NCI-H774 (cell line): ENCODE measurements at places on chromosomes 13 and 19.

- DNase-seq = no peak
Measured at GRCh38 chr13:31649766-31650165, 89.6 kb upstream of the RXFP2 start.

- no peak for DNase-seq
Measured at GRCh38 chr13:108220041-108220440, 1.8 kb downstream of the ABHD13 start.

DNA sequence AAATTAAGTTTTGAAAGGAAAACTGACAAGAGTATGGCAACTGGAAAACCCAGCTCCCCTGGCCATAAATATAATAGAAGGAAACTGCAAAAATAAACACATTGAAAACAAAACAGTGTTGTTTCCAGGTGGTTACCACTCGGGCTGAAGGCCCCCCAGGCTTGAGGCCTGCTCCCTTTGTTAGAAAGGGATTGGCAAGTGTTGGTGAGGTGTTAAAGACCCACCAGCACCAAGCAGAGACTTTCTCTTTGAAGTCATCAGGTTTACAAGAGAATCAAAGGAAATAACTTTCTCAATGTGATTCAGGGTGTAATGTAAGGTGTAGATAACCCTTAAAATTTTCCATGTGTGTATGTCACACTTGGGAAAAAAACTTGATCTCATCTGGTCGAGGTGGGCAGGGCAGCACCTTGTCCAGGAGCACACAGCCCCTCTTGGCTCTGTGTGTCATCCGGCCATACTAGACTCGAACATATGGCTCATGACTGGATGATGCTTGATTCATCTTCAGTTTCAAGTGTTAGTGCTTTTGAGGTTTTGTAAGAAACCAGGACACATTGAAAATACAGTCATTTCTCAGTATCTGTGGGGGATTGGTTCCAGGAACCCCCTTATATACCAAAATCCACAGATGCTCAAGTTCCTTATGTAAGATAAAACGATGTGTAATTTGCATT is 7.8 kb downstream of the ACTN4 start:
- no peak for DNase-seq

DNA sequence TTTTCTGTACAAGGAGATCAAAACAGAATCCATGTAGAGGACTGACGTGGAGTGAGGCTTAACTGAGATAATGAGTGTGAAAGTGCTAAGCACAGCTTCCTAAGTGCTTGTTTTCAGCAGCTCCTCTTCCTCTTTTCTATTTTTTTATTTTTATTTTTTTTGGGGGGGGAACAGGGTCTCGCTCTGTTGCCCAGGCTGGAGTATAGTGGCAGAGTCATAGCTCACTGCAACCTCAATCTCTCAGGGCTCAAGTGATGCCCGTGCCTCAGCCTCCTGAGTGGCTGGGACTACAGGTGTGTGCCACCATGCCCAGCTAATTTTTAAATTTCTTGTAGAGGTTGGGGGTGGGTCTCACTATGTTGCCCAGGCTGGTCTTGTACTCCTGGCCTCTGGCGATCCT is 5.6 kb upstream of the FOSB start:
- no peak for DNase-seq

DNA sequence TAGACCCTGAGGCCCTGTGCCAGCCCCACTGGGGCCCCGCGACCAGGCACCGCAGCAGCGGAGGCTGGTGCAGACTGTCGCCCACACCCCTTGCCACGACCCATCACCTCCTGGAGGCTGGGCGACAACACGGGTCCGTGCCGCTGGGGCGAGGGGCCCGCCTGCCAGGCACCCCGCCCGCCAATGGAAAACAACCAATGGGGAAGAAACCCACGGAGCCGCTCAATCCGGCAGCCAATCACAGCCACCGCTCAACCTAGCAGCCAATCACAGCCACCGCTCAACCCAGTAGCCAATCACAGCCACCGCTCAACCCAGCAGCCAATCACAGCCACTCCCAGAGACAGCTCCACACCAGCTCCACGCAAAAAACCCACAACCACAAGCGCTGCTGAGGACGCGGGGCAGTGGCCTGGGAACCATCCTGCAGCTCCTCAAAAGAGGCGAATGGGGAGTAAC is 29.7 kb downstream of the GPX4 start:
- DNase-seq = no peak

DNA sequence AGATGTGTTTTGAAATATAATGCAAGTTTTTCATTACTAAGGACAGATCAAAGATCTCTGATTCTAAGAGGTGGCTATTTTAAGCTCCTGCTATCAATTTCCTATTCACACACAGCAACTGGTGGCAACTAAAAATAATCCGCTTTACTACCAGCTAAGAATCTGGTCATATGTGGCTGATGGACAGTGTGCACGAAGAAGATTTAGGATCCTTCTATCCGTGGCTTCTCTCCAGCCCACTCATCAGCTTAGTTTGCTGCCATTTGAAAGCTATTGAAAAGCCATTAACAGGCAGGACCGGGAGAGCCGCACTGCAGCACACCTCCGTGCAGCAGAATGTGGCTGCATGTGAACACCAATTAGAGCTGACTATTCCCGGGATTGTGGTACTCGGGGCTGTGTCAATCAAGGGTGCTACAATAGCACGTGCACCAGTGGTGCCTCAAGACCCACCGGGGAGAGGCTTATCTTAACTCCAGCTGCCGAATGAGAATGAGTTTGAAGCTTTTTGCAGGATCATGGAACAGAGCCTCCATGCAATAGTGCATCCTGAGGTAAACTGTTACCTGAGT is at the start of gene MYO16:
TSS of gene MYO16 (plus strand) at position 431 of the 572 bp plus-strand sequence. CDS start 234 bp downstream, outside the sequence.
- no peak for DNase-seq

- no peak for DNase-seq
Measured at GRCh38 chr19:22619371-22619770, 14.8 kb upstream of the ZNF492 start.

DNA sequence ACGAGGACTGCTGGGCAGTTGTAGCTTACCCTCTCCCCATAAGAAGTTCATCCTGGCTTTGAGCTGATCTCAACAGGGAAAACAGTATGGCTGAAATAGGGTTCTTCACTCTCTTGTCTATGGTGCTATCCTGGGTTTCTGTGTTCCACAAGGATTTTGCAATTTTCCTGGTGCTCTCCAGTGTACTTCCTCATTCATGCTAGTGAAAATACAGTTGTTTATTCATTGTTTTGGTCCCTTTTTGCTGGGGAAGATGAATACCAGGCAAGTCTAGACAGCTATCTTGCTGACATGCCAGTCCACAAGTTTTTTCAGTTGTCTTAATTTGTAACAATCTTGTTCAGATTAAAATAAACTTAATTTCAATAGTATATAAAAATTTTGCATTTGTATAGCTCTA is 306.5 kb downstream of the DLEU7 start:
- no peak for DNase-seq

GRCh38 chr13:112519517-112520060 is 68.4 kb downstream of the TUBGCP3 start:
- no peak for DNase-seq

DNA sequence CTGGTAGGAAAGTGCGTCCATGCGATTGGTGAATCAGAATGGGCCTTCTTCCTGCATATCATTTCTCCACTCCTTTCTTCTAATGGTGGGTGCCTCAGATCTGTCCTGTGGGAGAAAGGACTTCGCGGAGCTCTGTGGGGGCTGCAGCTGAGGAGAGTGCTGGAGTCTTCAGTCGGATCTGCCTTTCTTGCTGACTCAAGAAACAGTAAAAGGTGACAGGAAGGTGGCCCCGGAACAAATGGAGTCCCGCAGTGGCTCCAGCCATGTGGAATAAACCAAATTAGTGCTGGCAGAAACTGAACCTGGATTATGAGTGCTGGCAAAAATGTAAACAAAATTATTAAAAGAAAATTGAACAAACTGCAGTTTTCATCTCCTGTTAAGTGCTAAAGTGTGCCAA is 15.1 kb upstream of the GAS6 start:
- no peak for DNase-seq

DNA sequence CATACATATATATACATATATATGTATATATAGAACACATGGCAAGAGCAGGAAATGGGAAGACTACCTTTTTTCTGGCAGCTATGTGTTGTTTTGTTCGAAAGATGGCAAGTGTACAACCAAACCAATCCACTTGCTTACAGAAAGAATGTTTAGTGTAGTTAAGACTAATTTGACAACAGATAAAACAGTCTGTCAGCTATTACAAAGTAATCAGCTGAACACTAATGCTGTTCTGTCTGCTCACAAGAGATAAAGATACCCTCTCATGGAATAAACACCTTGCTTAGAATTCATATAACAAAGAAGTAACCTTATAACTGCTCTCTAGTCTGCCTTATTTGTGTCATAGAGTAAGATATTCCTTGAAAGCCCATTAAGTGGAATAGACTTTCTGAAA is 858 bp upstream of the KCNRG start:
- DNase-seq = no peak

DNA sequence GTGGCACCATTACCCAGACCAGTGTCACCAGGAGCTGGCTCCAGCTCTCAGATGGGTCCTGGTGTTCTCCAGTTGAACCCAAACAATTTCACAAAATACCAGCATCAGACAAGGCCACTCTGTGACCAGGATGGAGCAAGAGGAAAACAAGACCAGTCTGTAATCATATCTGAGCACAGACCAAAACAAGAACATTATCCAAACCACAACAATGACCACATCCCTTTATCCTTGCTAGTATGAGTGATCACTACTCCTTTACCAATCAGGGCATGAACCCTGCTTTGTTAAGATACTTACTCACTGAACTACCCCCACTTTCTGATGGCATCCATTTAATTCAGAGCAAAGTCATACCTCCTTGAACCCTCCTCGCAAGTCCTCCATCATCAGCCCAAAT is 145.9 kb downstream of the NUFIP1 start:
- DNase-seq = no peak

GRCh38 chr19:16518483-16519229 is 22.5 kb downstream of the C19orf44 start:
- no peak for DNase-seq

DNA sequence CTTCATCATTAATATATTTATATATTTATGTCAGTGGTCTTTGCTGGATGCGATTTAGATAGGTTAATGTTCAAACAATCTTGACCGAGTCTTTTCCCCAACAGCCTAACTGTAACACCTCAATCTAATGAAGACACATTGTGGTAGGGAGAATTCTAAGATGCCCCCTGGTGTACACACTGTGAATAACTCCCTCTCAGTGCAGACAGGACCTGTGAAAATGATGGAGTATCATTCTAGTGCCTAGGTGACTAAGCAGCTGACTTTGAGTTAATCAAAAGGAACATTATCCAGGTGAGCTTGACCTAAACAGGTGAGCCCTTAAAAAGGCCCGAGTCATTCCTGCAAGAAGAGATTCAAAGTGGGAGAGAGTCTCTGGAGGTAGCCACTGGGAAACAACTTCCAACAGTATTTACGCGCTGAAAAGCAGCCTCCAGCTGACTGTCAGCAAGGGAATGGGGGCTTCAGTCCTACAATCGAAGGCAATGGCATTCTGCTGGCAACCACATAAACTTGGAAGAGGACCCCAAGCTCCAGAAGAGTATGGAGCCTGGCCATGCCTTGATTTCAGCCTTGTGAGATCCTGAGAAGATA is 28.0 kb upstream of the KBTBD7 start:
- peak; percentile 4 for DNase-seq

- no peak for DNase-seq
Measured at GRCh38 chr19:13840305-13841085, 36.4 kb upstream of the NANOS3 start.

DNA sequence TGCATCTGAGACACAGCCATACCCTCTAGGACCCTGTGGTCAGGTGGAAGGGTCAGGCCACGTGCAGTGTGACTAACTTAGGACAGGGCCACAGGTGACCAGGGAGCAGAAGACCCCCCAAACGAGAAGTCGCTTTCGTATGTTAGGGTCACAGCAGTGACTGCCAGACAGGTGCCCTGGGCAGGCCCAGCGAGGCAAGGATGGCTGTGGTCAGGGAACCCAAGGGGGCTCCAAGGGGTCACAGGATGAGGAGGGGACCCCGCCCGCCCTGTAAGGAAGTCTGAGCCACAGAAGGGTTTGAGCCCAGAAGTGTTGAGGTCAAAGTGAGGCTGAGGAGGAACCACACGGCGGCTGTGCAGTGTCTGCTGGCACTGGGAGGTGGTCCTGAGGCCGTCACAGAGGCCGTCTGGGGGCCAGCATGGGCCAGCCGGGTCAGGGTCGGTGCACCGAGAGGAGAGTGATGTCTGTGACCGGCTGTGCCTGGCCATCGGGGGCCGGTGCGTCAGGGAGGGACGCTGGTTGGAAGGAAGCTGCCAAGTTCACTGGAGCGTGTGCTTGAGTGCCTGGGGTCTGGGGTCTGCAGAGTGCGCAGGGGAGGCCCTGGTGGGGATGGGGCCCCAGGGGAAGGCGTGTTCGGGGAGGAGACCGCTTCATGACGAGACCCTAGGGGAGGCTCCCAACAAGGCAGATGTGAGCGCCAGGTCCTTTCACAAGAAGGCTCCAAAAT is 24.8 kb upstream of the TMEM255B start:
- DNase-seq = no peak

- DNase-seq = no peak
Measured at GRCh38 chr19:55549500-55550320, 4.4 kb upstream of the SBK3 start.

DNA sequence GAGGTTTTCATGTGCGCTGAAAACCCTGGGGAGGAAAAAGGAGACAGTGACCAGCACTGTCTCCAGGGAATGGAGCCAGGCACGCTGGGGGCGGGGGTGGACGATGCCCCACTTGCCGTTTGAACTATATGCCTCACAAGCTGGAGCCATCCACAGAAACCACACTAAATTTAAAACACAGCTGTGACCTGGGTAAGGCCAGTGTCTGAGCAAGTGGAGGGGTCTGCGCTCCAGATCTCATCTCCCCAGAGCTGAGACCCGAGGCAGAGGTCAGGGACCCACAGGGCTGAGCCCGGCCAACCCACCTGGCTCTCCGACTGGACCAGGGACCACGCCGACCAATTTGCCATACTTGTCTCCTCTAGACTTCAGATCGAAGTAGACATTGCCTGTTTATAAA is 23.2 kb downstream of the CARS2 start:
- DNase-seq = no peak

DNA sequence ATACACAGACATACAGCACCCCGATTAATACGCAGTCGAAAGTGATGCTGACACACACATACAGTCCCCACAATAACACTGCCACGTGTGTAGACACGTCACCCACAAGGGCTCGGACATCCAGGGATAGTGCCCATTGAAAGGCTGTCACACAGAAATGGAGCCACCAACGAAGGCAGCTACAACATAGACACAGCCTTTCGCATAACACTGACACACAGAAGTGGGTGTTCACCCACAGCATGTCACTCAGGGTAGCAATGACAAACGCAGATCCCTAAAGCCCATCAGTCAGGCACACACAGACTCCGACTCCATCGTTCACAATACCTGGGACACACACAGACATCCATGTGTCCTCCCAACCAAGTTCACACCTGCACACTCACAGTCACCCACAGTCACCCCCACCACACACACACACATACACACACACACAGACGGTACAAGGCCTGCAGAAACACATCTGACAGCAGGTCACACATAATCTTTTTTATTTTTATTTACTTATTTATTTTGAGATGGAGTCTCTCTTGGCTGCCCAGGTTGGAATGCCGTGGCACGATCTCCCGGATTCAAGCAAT is 10.4 kb upstream of the NANOS3 start:
- no peak for DNase-seq

DNA sequence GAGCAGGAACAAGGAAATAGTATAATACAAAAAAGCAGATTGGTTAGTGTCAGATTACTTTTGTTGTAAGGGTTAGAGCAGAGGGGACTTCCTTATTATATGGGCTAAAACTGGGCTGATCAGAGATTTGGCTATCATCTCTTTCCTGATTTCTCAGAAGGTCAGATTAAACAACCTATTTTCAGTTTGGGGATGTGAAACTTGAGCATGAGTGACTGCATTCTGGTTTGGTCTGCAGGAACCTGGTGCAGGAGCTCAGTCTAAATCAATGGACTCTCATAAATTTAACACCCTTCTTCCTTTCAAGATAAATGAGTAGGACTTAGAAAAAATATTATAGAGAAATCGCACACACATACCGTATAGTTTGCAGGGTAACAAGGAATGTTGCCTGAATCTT is 12.9 kb upstream of the RFXAP start:
- DNase-seq = no peak
